ENCODE measurements at places on chromosomes 1 and 21. TPM values are rescaled to one million over a fixed set of nuclear protein-coding genes. Genes with fewer than 3 reads are reported as not detected.

The SYT14 gene
- not detected for total RNA-seq

- no peak overlapping the region for H3K4me3 ChIP-seq
- peaks cover 25% of the 10 kb centered on the region for H3K4me1 ChIP-seq
- H3K27ac ChIP-seq, result no peak overlapping the region
- H3K27me3 ChIP-seq, result no peaks in the 10 kb centered on the region
Observed at GRCh38 chr1:151888972-151889570, 20.2 kb downstream of the THEM4 start.

DNA sequence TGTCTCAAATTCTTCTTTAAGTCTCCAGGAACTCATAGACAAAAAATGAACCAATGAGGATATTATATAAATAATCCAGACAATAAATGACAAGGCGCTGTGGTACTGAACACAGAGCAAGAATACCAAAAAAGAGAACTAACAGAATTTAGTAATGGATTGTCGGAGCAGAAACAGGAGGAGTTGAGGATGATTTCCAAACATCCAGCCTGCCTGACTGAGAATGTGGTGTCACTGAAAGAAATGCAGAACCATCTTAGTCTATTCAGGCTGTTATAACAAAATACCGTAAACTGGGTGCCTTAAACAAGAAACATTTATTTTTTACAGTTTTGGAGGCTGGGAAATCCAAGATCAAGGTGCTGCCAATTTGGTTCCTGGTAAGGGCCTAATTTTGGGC is 79.7 kb downstream of the RGS2 start:
- no peaks in the 10 kb centered on the region for H3K27me3 ChIP-seq
- no peaks in the 10 kb centered on the region for H3K4me1 ChIP-seq
- no peaks in the 10 kb centered on the region for H3K36me3 ChIP-seq
- no peak overlapping the region for H3K27ac ChIP-seq
- no peak for DNase-seq
- no peak overlapping the region for H3K4me3 ChIP-seq

- DNase-seq, result peak; percentile 37
- H3K27ac ChIP-seq, result no peak within 1 kb of the TSS
- peaks cover 6% of the 10 kb centered on the region for H3K4me1 ChIP-seq
- no peaks in the 10 kb centered on the region for H3K36me3 ChIP-seq
- H3K27me3 ChIP-seq, result peaks cover 52% of the 10 kb centered on the region
Observed at GRCh38 chr21:31872452-31873274, at the start of gene HUNK. HUNK (plus strand) TSS chr21:31873020; CDS start chr21:31873675, 655 bp downstream.

DNA sequence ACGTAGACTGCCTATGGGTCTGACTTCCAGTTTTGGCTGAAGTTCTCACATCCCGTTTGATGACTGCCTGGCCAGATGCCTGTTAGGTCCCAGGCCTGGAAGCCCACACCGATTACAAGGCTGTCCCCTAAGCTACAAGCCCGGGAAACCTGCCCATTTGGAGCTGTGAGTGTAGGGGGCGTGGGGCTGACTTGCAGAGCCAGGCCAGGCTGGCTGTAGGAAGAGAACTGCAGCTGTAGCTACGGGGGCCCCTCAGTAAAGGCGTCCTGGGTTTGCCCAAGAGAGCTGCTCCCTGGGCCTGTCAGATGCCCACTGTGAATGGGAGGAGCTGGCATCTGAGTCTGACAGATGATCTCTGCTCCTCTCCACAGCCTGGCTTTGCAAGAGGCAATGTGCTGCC is 199.7 kb downstream of the CAMTA1 start:
- H3K4me1 ChIP-seq, result no peaks in the 10 kb centered on the region
- no peak overlapping the region for H3K27ac ChIP-seq
- H3K27me3 ChIP-seq, result peaks cover 5% of the 10 kb centered on the region
- no peak for DNase-seq
- H3K36me3 ChIP-seq, result no peaks in the 10 kb centered on the region
- H3K4me3 ChIP-seq, result no peak overlapping the region

DNA sequence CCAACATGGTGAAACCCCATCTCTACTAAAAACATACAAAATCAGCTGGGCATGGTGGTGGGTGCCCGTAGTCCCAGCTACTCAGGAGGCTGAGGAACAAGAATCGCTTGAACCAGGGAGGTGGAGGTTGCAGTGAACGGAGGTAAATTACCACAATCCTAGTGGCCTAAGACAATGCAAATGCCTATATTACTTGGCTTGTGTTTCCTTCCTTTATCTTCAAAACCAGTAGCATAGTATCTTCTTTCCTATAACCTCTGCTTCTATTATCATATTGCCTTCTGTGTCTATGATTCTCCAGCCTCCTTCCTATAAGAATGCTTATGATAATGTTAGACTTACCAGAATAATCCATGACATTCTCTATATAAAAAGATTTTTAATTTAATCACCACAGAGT is 156.2 kb upstream of the RGS18 start:
- H3K4me1 ChIP-seq, result no peaks in the 10 kb centered on the region
- no peak overlapping the region for H3K27ac ChIP-seq
- H3K4me3 ChIP-seq, result no peak overlapping the region

- peaks cover 3% of the 10 kb centered on the region for H3K4me1 ChIP-seq
- H3K36me3 ChIP-seq, result peaks cover 2% of the 10 kb centered on the region
- H3K27ac ChIP-seq, result no peak overlapping the region
- H3K4me3 ChIP-seq, result no peak overlapping the region
Observed at GRCh38 chr1:155185783-155186066, 12.1 kb downstream of the TRIM46 start.

The PEX14 gene
- 25.1 TPM for total RNA-seq

- H3K4me3 ChIP-seq, result no peak overlapping the region
- H3K36me3 ChIP-seq, result no peaks in the 10 kb centered on the region
- no peaks in the 10 kb centered on the region for H3K27me3 ChIP-seq
- no peak overlapping the region for H3K27ac ChIP-seq
- peaks cover 14% of the 10 kb centered on the region for H3K4me1 ChIP-seq
Observed at GRCh38 chr21:42796327-42797062, 82.8 kb downstream of the WDR4 start.

The TAS1R1 gene
- total RNA-seq, result not detected

DNA sequence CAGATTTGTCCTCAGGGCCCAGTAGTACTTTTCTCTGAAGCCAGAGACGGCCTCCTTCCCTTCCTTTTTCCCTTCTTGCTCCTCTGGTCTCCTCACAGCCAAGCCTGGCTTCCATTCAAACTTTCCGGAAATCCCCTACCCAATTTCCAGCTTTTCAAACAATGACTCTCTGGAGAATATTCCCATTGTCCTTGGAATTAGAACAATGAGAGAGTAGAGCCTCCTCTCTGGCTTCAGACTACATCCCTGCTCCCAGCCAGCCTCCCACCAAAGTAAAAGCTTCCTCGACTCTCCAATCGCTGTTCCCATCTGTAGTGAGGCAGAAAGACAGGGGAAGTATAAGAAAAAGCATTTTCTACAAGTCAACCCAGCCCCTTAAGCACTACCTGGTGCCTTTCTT is 77.7 kb upstream of the SOX13 start:
- no peak overlapping the region for H3K4me3 ChIP-seq
- no peaks in the 10 kb centered on the region for H3K4me1 ChIP-seq
- peaks cover 5% of the 10 kb centered on the region for H3K27me3 ChIP-seq

The PAQR6 gene
- 5.7 TPM for total RNA-seq

DNA sequence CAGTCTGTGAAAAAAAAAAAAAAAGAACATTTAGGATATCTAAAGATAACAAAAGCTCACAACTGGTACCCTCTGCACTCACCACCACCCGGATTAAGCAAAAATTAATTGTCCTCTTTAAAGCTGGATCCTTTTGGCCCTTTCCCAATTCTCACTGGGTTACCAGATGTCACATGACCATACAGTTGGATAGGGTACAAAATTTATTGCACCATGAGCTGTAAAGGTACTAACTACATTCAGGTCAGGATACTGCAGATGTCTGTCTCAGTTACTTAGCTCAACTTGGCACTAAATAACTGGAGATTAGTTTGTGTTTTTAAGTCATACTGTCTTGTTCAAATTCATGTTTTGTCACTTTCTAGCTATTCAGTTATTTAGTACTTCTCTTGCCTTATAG is 96.3 kb downstream of the GPATCH2 start:
- H3K27ac ChIP-seq, result no peak overlapping the region
- no peaks in the 10 kb centered on the region for H3K27me3 ChIP-seq
- H3K4me3 ChIP-seq, result no peak overlapping the region
- H3K36me3 ChIP-seq, result peaks cover 2% of the 10 kb centered on the region
- no peak for DNase-seq

The RGS13 gene
- total RNA-seq, result not detected

DNA sequence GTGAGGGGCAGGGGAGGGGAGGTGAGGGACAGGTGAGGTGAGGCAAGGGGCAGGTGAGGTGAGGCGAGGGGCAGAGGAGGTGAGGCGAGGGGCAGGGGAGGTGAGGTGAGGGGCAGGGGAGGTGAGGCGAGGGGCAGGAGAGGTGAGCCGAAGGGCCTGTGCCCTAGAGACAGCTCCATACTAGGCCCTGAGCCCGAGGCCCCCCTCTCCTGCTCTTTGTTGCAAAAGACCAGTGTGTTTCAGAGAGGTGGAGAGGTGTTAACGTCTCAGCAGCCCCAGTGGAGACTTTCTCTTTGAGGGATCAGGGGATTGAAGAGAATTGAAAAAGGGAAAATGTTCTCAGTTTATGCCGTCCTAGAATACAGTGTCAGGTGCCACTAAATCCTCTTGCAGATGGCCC is 44.2 kb downstream of the EPHB2 start:
- H3K4me1 ChIP-seq, result peaks cover 6% of the 10 kb centered on the region
- H3K27ac ChIP-seq, result no peak overlapping the region
- no peak for DNase-seq
- no peaks in the 10 kb centered on the region for H3K36me3 ChIP-seq

The ADAMTS1 gene
- not detected for total RNA-seq

- H3K36me3 ChIP-seq, result no peaks in the 10 kb centered on the region
- peaks cover 60% of the 10 kb centered on the region for H3K27me3 ChIP-seq
- H3K27ac ChIP-seq, result no peak overlapping the region
- peak; percentile 30 for DNase-seq
- H3K4me1 ChIP-seq, result peaks cover 18% of the 10 kb centered on the region
- no peak overlapping the region for H3K4me3 ChIP-seq
Observed at GRCh38 chr1:6419397-6419803, 319 bp downstream of the HES2 start.

- no peak overlapping the region for H3K4me3 ChIP-seq
- DNase-seq, result no peak
- H3K36me3 ChIP-seq, result peaks cover 15% of the 10 kb centered on the region
- H3K4me1 ChIP-seq, result peaks cover 4% of the 10 kb centered on the region
Observed at GRCh38 chr1:204572923-204573922, 57.0 kb downstream of the MDM4 start.

DNA sequence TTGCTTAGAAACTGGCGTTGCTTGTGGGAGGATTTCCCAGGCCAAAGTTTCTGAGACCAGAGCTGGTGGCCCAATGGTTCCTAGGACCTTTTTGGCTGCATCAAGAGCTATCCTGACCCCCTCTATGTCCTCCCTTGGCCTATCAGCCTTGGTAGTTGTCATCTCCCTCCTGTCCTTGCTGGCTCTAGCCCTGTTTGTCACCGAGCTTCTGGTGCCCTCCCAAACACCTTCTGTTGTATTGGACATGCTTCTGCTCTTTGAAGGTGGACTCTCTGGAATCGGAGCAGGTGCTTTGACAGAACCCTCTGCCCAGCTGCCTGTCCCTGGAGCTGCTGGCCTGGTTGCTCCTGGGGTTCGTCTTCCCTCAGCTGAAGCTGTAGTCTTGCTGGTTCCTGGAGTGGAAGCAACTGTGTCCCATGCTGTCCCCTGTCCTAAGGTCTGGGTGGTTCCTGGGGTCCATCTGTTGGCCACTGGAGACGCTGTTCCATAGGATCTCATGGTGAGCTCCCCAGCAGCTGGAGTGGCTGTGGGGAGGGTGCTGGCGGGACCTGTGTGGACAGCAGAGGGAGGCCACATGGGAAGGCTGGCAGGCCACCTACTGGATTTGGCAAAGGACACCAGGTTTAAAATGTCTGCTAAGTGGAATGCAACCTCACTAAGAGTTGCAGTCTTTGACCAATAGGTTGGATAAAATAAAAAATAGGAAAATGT is 9.4 kb downstream of the FCAMR start:
- H3K27me3 ChIP-seq, result no peaks in the 10 kb centered on the region
- no peak overlapping the region for H3K27ac ChIP-seq
- peaks cover 15% of the 10 kb centered on the region for H3K4me1 ChIP-seq
- H3K4me3 ChIP-seq, result no peak overlapping the region
- H3K36me3 ChIP-seq, result no peaks in the 10 kb centered on the region

The L1TD1 gene
- 0.09 TPM for total RNA-seq

DNA sequence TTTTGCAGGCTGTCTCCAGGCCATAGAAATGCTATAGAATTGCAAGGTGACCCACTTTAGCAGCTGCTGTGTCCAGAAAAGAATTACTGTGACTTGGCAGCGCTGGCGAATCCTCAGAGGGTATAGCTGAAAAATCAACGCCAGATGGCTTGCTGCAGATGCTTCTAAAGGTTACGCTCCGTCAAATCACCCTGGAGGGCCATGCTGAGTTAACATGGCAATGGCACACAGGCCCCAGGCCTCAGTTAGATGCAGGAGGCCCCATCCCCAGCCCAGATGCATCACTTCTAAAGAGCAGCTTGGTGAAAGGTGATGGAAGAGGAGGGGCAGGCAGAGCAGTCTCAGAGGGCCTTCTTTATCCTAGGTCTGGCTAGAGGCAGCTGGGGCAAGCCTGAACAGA is 18.0 kb downstream of the KIAA1614 start:
- no peak for DNase-seq
- no peak overlapping the region for H3K27ac ChIP-seq

DNA sequence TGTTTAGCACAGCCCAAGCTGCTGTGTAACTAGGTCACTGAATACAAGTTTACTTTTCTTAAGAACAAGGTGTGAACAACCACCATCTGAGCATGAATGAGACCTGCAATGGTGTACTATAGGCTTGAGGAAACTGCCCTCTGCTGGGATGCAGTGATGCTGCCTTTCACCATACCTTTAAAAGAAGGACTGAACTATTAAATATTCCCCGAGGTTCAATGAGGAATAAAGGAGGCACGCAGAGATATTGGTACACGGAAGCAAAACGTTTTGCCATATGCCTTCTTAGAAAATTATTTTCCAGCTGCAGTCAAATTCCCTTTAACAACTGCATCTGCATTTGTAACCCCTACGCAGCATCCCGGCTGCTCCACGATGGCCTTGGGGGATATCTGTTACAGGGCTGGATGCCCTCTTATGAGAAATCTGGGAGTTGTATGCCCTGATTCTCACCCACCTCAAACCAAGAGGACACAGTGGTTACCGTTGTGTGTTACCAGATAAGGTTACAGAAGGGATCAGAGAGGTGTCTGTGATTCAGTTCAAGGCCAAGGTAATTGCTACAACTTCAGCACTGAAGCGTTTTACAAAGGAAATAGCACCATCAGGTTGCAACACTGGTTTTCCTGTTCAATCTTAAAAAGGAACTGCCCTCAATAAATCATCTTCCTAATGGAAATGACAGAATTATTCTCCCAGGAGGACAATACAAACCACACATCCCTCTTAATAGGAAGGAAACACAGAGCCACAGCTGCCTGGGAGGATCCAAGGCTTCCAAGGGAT is 470.5 kb downstream of the LTN1 start:
- no peak overlapping the region for H3K4me3 ChIP-seq
- peaks cover 2% of the 10 kb centered on the region for H3K27me3 ChIP-seq

DNA sequence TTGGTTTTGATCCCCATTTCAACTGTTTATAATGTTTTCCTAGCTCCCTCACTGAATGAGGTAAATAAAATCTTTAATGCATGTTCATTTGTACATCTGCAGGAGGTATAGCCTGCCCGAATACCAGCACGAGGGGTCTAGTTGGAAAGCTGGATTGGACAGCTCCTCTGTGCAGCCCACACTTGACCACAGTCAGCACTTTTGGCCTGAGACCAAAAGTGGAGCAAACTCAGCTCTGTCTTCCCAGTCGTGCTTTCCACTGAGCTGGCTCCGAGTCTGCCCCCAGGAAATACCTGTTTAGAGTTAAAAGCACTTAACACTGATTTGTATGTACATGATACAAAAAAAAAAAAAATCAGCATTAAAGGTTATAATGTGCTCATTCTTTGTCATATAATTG is 224.4 kb downstream of the DSCAM start:
- H3K4me1 ChIP-seq, result no peaks in the 10 kb centered on the region
- no peaks in the 10 kb centered on the region for H3K27me3 ChIP-seq
- DNase-seq, result no peak
- no peak overlapping the region for H3K4me3 ChIP-seq

The LGR6 gene
- 0.14 TPM for total RNA-seq

The CYP4X1 gene
- not detected for total RNA-seq
